ENCODE measurements at places on chromosomes 3 and 15. TPM values are rescaled to one million over a fixed set of nuclear protein-coding genes. Genes with fewer than 3 reads are reported as not detected.

The CCR3 gene
- not detected for total RNA-seq

The FSTL1 gene
- 2,112 TPM for total RNA-seq

The ZNF385D gene
- total RNA-seq: 0.96 TPM

The GOLGA8N gene
- total RNA-seq: 1.3 TPM

The NGRN gene
- total RNA-seq: 122 TPM

The GOLGA8K gene
- not detected for total RNA-seq

The SETD2 gene
- total RNA-seq: 20.5 TPM

The SLCO2A1 gene
- total RNA-seq: under 0.01 TPM

The PYDC2 gene
- not detected for total RNA-seq

The SIAH2 gene
- 26.3 TPM for total RNA-seq

The MAGEF1 gene
- total RNA-seq: 23.4 TPM

The SNRK gene
- total RNA-seq: 28.0 TPM

The KLHL6 gene
- under 0.01 TPM for total RNA-seq

The UCN2 gene
- total RNA-seq: 0.85 TPM

The MORC1 gene
- not detected for total RNA-seq

The TTLL13 gene
- not detected for total RNA-seq

The OR5K1 gene
- total RNA-seq: not detected

The FAM227B gene
- total RNA-seq: 2.5 TPM

The SCAANT1 gene
- total RNA-seq: not detected
